ENCODE measurements at places on chromosomes 16 and 17.

GRCh38 chr16:87178177-87178863 is 138.9 kb downstream of the C16orf95 start:
- no peak for DNase-seq

- no peak for DNase-seq
These were observed 849 bp downstream of the CAPN15 start for GRCh38 chr16:528111-529011.

DNA sequence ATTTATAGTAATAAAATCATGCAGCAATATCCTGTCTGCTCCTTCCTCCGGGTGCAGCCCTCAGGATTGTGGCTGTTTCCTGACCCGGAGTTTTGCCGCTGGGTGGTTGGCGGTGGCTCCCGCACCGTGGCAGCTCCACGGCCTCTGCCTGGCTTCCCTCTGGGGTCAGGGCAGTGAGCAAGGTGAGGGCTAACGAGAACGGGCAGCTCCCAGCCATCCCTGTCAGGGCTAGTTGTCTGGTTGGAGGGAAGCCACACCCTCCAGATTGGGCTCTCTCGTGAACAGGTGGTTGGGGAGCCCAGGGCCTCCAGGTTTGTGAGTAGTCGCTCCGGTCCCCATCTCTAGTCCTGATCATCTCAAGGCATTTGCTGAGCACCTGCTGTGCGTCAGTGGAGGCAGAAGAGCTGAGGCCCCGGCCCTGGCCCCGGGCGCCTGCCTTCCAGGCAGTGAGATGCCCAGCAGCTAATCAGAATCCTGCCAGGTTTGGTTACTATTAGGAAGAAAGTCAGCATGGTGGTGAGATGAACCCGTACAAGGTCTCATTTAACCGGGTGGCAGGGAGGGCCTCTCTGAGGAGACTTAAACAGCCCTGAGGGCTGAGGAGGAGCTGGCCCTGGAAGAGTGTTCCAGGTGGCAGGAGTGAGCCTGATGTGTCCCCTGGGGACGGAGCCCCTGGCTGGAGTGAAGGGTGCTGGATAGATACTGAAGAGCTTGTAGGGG is 2.3 kb upstream of the NUDT16L1 start:
- no peak for DNase-seq

DNA sequence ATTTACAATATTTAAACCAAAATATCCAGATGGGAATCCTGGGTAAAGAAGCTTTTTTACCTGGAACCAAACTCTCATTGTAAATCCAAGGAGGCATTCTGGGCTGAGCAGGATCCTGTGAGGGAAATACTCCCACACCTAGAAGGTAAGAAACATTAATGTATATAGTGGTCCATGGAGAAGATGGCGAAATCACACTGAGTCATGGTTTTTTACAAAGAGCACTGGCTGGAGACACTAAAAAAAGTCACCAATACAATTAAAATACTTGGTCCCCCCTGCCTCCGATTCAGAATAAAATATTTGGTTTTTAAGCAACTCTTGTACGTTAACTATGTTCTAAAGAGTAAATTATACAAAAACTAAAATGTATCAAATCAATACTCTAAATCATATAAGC is 32.9 kb downstream of the SYNRG start:
- no peak for DNase-seq

- DNase-seq: no peak
These were observed 5.5 kb upstream of the SMG1 start for GRCh38 chr16:18931756-18932155.

DNA sequence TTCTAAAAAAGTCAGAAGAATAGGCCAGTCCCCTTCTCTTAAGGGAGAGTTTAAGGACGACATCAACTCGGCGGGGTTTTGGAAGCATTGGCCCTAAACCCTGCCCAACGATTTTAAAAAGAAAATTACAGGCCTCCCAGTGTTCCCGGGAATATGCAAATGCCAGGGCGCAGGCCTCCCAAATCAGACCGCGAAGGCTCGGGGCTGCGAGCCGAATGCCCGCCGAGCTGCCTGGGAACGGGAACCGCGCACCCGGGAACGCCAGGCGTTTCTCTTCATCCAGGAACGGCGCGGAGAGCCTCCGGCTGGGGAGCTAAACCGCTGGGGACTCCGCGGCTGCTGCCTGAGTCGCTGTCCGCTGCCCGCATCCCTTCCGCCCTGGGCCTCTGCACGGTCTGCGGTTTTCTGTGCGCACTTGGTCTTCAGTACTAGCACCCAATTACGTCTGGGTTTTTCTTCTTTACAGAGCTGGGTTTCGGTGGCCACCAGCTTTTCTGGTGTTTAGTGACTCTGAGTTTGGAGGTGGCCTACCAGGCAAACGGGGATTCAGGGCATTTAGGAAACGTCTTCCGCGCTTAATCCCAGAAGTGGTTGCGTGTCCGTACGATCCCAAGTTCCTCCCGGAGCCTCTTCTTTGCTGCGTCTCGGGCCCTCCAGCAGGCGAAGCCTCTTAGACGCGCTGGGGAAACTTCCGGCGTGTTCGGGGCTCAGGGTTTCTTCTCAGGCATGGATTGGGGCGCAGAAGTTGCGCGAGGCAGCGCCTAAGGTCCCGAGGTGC is 5.7 kb downstream of the IRX5 start:
- no peak for DNase-seq

- DNase-seq: no peak
These were observed 10.6 kb downstream of the TRPV2 start for GRCh38 chr17:16425698-16426659.

GRCh38 chr16:84178146-84178765 is 8.6 kb downstream of the TAF1C start:
- DNase-seq: no peak

GRCh38 chr17:10119203-10120108 is 79.0 kb downstream of the GAS7 start:
- DNase-seq: no peak

- DNase-seq: no peak
These were observed 55.6 kb downstream of the BAIAP2 start for GRCh38 chr17:81090361-81091136.

GRCh38 chr16:49664221-49665215 is 191.4 kb downstream of the ZNF423 start:
- DNase-seq: no peak

DNA sequence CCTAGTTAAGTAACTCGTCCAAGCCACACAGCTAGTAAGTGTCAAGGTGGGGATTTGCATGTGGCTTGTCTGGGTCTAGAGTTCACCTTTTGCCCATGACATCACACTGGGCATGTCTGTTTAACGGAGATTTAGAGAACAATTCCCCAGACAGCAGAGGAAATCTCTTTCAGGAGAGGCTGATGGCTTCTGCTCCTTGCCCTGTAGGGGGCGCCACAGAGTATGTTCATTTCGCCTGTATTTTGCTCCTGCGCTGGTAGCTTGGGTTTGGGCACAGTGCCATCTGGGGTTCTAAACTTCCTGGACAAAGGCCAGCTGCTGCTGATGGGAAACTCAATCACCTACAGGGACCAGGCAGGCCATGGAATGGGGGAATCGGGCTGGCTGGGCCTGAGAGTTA is 20.4 kb downstream of the OTOA start:
- DNase-seq: no peak

- no peak for DNase-seq
These were observed 53.6 kb upstream of the SDK2 start for GRCh38 chr17:73697872-73698271.

DNA sequence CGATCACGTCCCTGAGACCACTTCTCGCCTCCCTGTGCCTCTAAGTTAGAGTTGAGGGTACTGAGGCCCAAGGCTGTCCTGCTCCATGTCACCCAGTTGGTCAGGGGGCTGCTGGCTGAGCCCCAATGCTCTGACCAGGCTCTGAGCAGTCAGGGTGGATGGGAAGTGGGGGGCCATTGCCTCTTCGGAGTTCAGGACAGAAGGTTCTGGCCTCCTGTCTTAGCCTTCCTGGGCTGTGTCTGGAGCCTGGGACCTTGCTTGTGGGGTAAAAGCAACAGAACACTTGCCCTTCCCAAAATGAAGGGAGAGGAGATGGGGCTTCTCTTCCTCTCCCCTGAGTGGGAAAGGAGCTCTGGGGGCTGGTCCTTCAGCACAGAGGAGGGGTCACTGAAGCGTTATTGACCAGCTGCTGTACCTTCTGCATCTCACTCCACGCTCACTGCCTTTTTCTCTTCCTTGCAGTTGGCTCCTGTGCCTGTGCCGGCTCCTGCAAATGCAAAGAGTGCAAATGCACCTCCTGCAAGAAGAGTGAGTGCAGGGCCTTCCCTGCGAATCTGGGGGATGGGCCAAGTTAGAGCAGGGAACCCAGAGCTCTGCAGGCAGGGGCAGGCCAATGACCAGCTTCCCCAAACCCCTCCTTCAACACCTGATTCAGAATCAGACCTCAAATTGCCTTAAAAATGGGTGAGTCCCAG is 580 bp downstream of the MT1X start:
- no peak for DNase-seq

GRCh38 chr16:27303256-27304100 is 10.3 kb upstream of the IL4R start:
- DNase-seq: no peak

- no peak for DNase-seq
These were observed 38.6 kb downstream of the FOXL1 start for GRCh38 chr16:86616906-86617305.

GRCh38 chr17:82713071-82713723 is 3.3 kb upstream of the FN3KRP start:
- DNase-seq: no peak

GRCh38 chr17:46942441-46943217 is 19.7 kb downstream of the GOSR2 start:
- no peak for DNase-seq

- no peak for DNase-seq
These were observed 75.4 kb downstream of the DNAH3 start for GRCh38 chr16:21075252-21075651.

DNA sequence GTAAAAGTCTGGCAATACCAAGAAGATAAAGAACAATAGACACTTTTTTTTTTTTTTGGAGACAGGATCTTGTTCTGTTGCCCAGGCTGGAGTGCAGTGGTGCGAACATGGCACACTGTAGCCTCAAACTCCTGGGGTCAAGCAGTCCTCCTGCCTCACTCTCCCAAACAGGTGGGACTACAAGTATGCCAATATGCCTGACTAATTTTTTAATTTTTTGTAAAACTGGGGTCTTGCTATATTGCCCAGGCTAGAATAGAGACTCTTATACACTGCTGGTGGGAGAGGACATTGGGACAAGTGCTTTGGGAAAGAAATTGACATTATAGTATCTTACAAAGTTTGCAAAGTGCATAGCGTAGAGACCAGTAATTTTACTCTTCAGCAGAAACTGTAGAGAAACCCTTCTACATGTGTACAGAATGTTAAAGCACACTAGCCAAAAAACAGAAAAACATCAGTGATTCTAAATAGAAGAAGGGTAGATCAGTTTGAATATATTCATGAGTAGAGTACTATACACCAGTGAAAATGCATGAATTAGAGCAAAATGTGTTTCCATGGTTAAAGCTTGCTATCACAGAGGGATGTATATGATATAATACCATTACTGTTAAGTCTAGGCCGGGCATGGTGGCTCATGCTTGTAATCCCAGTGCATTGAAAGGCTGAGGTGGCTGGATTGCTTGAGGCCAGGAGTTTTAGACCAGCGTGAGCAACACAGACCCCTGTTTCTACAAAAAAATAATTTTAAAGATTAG is 7.0 kb upstream of the EFNB3 start:
- DNase-seq: no peak

- no peak for DNase-seq
These were observed 21.5 kb upstream of the BRIP1 start for GRCh38 chr17:61884864-61885263.

- no peak for DNase-seq
These were observed 9.0 kb downstream of the ZDHHC1 start for GRCh38 chr16:67407176-67407787.

DNA sequence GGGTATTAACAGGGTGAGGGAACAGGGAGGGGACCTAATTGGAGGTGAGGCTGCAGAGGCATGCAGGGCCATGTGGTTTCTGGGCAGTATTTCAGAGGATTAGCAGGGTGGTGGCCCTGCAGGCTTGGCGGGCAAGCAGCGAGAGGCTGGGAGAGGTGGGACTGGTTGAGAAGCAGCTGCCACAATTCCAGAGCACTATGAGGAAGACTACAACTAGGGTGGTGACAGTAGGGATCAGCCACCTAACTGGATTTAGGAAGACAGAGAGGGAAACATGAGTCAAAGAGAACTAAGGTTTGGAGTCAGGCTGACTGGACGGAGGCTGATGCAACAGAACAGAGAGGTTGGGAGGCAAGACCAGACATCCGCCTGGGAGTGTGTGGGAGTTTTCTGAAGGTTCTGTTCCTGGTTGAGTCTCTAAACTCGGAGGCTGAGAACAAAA is 12.3 kb downstream of the ALOXE3 start:
- DNase-seq: no peak

- no peak for DNase-seq
These were observed 6.0 kb upstream of the HS3ST3B1 start for GRCh38 chr17:14294876-14295275.

DNA sequence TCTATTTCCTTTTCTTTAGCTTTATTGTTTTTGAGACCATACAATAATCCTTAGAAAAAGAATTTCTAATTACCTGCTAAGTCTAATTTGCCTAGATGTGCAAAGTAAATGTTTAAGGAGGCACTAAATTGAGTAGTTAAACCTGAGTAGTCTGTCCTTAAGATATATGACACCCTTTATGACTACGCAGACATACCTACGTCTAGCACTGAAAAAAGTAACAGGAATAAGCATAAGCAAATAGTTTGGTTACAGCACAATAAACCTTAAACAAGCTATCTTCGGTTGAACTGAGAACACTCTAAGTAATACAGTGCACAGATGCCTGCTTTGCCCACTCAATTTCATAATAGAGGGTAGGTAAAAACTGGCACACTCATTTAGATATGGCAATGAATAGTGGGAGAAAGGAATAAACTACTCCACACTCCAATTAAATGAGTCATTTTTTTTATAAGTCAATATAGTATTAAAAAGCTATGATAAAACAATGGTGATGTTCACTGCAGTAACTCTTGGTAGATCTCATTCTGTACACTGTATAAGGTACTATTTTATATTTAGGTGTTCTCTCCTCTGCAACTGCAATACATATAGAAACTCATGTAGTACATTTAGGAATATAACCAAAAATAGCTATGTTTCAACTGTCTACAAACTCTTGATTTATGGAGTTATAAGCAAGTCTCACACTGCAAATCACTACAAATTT is 19.7 kb upstream of the INTS2 start:
- no peak for DNase-seq

DNA sequence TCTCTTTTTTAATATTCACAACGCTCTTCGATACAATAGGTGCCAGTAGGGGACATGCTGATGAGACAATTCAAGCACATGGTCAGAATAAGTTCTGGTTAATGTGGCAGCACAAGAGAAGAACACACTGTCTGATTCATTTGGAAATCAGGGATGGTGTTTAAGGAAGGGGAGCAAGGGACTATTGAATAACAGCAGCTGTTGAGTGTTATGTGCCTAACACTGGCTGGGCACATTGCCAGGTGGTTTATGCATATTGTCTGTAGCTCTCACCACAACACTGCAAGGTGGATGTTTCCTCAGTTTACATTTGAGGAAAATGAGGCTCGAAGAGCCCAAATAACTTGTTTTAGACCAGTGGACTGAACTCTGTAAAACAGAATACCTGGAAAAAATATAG is 44.2 kb downstream of the LYRM9 start:
- DNase-seq: no peak

- no peak for DNase-seq
These were observed 217.3 kb downstream of the RBFOX3 start for GRCh38 chr17:79393358-79394052.

Measured in brain pericyte (primary cell).